ENCODE measurements at places on chromosomes 6 and 20.

GRCh38 chr20:41632896-41633295 lies 14.7 kb upstream of the CHD6 start:
- peak; percentile 72 for DNase-seq

DNA sequence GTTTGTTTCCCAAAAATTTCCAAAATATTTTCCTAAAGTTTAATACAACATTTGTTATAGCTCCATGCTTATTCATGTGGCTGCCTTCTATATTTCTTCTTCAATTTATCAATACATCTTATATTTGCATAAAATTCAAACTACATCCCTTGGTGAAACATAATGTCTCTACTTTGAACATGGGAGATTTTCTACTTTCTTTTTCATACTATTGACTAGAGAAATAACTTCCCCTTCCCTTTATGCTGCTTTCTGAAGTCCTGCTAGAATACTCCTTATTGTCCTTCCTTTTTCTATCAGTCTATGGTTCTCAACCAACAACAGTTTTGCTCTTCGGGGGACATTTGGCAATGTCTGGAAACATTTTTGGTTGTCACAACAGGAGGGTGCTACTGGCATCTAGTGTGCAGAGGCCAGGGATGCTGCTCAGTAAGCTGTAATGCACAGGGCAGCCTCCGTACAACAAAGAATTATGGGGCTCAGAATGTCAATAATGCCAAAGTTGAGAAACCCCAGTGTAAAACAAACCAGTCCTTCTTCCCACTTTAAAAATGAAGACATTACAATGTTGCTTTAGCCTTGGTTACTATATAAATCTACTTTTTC lies 29.9 kb downstream of the MKKS start:
- peak; percentile 38 for DNase-seq

GRCh38 chr6:110310861-110311446 lies 47.2 kb downstream of the METTL24 start:
- no peak for DNase-seq

DNA sequence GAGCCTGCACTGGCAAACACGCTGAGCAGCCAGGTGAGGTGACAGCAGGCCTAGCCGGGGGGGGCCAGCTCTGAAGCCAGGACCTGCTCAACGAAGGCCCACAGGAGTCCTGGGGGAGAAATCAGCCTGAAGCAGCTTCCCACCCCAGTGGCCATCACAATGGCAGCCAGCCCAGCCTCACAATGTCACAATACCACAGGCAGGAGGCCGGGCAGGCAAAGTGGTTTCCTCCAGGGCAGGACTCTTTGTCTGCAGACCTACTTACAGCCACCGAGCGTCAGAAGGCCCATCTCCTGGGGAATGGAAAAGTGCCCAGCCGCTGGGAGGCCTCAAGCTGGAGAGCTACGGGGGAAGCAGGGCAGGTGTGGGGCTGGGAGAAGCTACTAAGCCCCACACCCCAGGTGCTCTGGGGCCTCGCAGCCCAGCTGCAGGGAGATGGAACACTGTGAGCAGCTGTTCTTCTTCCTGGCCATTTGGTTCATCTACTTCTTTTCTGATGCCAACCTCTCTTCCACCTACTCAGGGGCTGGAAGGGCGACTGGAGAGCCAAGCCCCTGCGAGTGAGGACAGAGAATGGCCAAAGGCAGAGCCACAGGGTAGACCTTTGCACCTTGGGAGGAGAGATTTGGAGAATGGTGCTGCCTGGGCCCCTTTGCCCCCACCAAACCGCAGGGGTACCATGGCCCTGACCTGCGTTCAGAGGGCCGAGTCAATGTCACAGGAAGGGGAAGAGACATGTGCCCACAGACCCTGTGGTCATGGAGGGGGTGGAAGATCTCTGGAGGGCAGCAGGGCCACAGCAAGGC lies 22.3 kb upstream of the AVP start:
- no peak for DNase-seq

DNA sequence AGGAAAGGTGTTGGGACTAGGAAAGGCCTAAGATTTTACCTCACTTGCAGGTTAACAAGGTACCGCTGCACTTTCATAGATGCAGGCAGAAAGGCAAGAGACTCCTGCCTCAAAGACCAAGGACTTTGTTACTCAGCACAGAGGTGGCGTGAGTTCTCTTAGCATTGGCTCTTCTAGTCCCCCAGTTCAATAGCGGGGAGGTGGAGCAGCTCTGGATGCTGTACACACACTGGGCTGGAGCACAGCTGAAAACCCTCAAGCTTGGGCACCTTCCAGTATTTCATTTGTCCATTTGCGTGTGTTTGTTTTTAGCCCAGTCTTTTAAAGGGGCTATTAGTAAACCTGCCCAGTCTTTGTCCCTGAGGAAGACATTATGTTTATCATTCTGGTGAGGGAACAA lies 345.2 kb downstream of the FARS2 start:
- no peak for DNase-seq

- peak; percentile 51 for DNase-seq
Measured at GRCh38 chr20:62795023-62795761, 1.1 kb upstream of the MRGBP start.

DNA sequence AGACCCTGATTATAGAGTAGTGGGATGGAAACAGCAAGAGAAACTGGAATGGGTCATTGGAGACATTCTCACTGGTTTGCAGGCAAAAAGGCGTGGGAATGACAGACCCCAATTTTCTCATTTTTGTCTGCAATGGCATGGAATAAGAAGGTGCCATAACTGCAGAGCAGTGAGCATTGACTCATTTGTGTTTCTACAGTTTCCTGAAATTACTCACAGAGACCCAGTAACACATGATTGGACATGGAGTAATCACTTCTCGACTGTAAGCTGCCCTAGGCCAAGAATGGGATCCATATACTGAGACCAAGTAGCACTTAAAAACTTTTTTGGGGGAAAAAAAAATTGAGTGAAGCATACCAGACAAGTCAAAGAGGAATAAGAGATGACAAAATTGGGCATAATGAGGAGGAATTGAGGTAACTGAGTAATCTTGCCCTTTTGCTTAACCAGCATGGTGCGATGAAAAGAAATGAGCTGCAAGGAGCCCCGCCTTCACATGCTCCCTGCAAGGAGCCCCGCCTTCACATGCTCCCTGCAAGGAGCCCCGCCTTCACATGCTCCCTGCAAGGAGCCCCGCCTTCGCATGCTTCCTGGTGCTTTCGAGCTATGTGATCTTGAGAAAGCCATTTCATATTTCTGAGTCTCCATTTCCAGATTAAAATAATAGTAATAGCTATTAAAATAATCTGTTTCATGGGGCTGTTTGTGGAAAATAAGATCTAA lies 44.1 kb downstream of the NHSL1 start:
- no peak for DNase-seq

DNA sequence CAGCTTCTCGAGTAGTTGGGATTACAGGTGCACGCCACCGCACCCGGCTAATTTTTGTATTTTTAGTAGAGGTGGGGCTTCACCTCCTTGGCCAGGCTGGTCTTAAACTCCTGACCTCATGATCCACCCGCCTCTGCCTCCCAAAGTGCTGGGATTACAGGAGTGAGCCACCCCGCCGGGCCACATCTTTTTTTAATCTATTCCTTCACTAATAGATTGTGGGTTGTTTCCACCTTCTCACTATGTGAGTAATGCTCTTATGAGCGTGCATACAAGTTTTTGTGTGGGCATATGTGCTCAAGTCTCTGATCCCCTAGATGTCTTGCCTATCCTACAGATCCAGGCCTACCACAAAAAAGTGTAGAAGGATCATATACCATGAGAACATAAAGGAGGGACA lies 30.7 kb downstream of the CARMIL1 start:
- DNase-seq, result no peak

- DNase-seq, result peak; percentile 62
Measured at GRCh38 chr20:59933849-59934585, 580 bp upstream of the SYCP2 start.

DNA sequence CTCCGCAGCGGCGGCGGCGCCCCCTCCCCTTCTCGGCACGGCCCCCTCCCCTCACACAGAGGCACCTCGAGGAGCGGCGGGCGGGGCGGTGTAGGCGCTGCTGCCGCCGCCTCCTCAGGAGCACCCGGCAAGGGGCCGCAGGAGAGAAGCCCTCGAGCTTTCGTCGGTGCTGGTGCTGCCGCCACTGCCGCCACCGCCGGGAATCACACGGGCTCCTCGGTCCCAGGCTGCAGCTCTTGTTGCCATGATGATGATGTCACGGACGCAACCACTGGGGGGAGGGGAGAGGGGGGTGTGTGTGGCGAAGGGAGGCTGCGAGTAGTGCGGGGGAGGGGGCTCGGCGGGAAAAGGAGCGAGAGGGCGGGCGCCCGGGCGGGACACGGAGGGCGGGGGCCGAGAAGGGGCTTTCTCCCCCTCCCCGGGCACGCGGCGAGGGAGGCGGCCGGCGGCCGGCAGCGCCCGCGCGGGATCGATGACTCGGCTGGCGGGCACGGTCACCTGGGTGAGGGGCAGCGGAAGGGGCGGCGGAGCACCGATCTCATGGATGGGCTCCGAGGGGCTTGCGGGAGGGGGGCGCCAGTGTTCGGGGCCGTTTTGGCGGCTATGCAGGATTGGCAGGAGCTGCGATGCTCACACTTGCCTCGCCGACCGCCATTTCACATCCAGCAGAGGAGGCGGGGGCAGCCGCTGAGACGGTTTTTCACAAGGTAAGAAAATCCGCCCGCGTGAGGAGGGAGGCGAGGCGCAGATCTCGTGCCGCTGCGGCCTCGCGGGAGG lies at the start of gene REV3L:
REV3L (minus strand) TSS at position 260 of the 777 bp plus-strand sequence. CDS start 330 bp downstream, outside the sequence.
- peak; percentile 77 for DNase-seq

DNA sequence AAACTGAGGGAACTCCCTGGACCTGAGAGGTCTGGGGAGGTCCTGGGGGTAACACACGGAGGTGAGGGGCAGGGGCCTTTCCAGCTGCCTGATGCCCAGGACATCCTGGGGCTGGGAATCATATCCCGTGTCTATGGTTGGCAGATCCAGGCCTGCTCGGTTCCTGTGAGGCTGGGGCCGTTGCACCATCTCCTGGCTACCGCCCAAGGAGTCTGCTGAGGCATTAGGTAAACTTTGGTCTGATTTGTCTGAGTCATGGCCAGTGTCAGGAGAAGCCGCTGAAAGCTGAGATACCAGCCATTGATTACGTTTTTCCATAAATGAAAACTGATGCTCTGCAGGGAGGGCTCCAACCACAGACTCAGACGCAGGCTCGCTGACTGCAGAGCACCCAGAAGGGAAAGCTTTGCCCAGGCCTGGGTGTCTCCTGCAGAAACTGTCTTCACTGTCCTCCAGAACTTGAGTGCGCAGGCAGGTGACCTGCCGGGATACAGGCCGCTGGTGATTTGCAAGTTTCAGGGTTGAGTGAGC lies 14.2 kb downstream of the TRAF3IP2 start:
- DNase-seq, result no peak

- no peak for DNase-seq
Measured at GRCh38 chr6:169075211-169075914, 178.3 kb downstream of the THBS2 start.

DNA sequence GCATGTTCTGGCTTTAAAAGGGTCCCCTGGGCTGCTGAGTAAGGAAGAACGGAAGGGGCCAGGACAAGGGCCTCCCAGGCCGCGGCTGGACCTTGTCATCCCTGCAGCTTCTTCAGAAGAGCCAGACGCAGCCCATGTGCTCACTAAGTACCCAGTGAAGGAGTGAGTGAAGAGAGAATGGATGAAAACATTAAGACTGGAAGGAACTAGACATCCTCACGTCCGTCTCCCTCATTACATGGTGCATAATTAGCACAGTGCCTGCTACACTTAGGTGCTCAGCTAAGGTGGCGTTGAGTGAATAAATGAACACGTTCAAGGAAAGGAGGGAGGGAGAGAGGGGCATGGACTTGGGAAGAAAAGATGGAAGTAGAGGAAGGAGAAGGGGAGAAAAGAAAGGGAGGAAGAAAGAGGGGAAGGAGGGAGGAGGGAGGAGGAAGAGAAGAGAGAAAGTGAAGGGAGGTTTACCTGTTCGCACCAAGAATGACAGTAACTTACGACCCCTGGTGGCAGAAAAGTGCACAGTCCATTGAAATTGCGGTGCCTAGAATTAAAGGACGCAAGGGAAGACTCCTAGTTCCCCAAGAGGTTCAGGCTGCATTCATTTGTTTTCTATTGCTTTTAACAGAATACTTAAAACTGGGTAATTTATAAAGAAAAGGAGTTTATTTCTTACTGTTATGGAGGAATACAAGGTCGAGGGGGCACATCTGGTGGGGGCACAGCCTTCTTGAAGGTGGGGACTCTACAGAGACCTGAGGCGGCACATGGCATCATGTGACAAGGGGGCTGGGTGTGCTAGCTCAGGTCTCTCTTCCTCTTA lies 8.0 kb downstream of the TP53RK start:
- DNase-seq, result peak; percentile 66

GRCh38 chr6:84892671-84893070 lies 128.3 kb upstream of the TBX18 start:
- no peak for DNase-seq

GRCh38 chr6:35092362-35093117 lies 48.6 kb downstream of the TCP11 start:
- no peak for DNase-seq

DNA sequence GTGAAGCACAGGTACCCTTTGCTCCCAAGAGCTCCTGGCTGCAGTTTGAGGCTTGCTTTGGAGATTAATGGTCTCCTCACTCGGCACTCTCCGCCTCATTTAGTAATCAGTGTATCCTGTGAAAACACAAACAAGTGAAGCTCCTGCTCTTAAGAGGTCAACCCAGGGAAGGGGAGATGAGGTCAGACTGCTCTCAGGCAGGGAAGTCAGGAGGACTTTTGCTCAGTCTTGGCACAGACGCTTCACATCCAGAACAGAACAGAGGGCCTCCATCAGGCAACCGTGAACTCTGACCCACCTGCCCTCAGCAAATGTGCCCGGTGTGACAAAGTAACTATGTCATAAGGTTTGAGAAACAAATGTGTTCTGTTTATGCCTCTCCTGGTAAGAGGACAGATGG lies 428.8 kb upstream of the JARID2 start:
- no peak for DNase-seq

DNA sequence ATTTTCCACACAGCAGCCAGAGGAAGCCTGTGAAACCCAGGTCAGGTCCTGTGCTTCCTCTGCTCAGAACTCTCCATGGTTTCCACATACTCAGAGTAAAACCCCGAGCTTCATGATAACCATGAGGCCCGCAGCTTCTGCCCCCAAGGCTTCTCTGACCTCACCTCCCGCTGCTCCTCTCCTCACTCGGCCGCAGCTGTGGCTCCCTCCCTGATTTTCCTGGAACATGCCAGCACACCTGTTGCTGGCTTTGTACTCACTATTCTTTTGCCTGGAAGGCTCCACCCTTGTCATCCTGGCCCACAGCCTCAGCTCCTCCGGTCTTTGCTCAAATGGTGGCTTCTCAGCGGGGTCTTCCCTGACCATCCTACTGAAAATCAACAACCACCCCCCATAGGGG lies 341.7 kb downstream of the PREX1 start:
- no peak for DNase-seq

GRCh38 chr6:105952772-105953690 lies 133.1 kb upstream of the PRDM1 start:
- peak; percentile 42 for DNase-seq
